ENCODE measurements at places on chromosomes 12 and 14. TPM values are rescaled to one million over a fixed set of nuclear protein-coding genes. Genes with fewer than 3 reads are reported as not detected.

PMEL gene
- total RNA-seq: 1.7 TPM

- DNase-seq: no peak
These were observed 261.9 kb downstream of the TMEM132D start for GRCh38 chr12:129641926-129642325.

GRCh38 chr14:53193193-53193592 lies 40.1 kb upstream of the DDHD1 start:
- DNase-seq: no peak

DNA sequence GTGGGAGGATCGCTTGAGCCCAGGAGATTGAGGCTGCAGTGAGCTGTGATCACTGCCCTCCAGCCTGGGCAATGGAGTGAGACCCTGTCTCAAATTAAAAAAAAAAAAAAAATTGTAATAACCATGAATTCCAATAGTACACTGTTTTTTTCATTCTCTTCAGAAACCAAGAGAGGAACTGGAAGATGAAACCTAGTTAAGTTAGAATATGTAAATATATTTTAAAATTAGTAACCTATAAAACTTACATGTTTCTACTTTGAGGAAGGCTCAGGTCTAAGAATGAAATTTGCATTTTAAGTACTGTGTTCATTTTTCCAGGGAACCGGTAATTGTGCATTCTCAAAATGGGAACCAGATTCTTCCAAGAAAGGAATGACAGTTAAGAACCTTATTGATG lies 18.8 kb downstream of the KNTC1 start:
- DNase-seq: no peak

All from omental fat pad (tissue), 4 donors.